ENCODE measurements at places on chromosomes 1 and 21.

DNA sequence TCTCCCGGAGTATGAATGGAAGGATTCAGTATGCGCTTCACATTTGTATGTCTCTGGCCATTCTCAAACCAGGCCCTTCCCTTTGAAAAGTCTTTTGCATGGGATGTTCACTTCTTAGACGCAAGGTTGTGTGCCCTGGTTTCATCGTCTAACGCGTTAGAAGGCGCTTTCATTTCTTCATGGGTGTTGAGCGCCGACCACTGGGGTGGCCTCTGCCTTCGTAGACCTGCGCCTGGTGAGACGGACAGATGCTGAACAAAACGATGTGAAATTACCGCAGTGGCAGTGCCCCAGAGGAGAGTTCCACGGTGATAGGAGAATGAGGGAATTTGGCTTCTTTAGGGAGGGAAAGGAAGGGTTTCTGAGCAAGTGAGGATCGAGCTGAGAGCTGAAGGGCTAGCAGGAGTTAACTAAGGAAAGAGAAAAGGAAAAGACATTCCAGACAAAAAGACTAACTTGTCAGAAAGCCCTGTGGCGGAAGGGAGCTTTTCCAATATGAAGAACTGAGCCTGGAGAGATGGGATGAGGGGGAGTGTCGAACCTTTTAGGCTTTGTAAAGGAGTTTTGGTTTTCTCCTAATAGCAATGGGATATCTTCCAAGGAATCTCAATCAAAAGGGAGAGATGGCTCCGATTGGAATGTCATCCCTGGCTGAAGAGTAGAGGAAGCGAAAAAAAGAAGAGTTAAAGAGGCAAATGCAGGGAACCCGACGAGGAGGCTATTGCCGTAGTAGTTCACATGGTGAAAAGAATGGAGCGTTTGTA, 951 bp downstream of the GGPS1 start:
- DNase-seq = peak; percentile 23

- DNase-seq = no peak
These were observed 18.6 kb downstream of the USP24 start for GRCh38 chr1:55196433-55197035.

DNA sequence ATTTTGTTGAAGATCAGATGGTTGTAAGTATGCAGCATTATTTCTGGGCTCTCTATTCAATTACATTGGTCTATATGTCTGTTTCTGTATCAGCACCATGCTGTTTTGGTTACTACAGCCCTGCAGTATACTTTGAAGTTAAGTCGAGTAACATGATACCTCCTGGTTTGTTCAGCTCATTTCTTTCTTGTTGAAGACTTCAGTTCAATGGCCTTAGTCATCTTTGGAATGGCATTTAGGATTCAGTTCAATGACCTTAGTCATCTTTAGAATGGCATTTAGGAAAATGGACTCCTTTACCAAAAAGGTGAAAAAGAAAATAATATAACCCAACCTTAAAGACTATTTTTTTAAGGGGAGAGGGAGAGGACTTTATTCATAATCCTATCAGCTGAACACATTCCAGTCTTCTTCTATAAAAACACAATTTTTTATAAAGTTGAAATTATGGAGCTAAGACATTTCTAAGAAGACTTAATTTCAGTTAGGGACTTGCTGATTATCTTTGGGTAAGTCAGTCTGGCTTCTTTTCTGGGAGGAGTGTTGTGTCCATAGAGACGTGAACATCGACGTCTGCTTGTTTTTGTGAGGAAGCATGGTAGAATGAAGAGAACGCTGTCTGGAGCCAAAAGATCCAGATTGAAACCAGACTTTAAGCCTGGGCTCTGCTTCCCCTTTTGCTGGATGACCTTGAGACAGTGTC, 48.3 kb downstream of the DDR2 start:
- DNase-seq = no peak

GRCh38 chr21:35035116-35035515, 14.0 kb downstream of the RUNX1 start:
- DNase-seq = no peak

GRCh38 chr21:45257673-45258341, 29.9 kb downstream of the POFUT2 start:
- no peak for DNase-seq

DNA sequence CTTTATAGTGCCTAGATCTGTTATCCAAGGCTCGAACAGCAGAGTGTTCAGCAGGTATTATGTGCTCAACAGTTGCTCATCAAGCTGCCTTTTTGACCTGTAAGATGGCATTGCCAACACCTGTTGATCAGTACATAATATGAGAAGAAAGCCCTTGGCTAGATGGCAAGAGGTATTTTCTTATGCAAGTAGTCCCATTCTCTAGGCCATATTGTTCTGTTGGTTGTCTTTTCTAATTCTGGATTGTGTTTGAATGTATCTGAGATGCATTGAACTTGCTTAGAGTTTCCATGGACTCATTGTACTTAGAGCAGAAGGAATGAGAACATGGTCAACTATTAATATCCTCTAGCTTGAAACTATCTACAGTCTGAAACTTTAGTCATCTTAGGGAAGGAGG, 57.4 kb downstream of the LRRC8D start:
- no peak for DNase-seq

DNA sequence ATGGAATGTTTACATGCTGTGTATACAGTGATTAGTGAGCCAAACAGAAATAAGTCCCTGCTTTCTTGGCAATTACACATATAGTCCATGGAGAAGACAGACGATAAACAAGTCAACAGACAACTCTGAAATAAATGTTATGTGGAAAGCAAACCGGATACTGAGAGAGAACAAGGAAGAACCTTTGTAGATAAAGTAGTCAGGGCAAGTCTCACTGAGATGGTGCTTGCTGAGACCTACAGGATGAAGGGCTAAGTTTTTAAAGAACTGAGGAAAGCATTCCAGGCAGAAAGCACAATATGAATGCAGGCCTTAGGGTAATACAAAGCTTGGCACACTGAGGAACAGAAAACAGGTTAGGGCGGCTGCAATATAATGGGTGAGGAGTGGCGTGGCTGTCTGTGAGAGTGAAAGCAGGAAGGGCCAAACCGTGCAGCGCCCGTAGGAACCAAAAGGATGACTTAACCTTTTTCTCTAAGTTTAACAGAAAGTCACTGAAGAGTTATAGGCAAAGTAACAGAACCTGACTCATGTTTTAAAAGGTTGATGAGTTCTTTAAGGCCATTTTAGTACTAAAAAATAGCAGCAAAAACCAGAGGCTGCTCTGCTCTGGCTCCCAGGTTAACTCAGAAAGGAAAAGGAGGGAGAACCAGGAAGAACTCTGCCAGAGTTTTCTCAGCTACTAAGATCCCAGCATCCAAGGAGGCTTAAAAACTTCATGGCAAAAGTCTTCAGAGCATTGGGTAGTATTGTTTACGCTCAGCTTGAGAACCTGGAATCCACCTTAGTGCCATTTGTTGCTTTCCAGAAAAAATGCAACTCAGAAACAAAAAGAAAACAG, 8.7 kb upstream of the TTF2 start:
- DNase-seq = peak; percentile 22

- no peak for DNase-seq
These were observed 847.7 kb downstream of the NCAM2 start for GRCh38 chr21:21845901-21846300.

DNA sequence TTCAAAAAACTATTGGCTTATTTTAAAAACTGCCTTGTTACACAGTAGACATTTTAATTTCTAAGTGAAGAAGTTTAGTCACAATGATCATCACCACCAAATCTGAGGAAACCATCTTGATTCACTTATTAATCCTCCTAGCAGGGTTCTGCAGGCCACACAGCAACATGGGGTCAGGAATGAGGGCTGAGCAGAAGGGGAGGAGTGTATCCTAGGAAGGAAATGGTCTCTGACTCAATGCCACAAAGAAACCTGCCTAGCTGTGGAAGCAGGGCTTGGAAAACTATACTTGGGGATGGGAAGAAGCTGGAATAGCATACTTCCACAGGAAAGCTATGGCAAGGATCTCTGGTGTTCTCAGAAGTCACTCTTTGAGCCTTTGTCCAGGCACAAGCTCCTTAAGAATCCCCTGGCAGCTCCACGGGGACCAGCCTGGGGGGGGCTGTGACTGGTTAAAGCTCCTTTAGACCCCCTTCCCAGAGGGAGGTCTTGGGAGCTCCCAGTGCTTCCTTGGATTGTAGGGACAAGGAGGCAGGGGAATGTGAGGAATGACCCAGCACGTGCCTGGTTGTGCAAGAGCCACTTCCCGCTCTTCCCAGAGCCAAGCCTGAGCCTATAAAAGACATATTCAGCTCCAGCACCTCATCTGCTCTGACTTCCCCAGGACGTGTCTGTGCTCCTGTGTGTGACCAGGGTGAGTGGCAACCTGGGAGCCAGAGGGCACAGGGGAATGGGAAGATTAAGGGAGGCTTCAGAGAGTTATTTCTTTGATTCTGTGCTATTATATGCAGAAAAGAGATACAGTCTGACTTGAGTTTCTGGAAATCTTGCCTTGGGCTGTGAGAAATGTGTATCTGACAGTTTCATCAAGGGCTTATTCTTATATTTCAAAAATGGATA, at the start of gene LCE2A:
Gene LCE2A (plus strand): TSS at position 645 of the 900 bp plus-strand sequence. CDS start 557 bp downstream, outside the sequence.
- no peak for DNase-seq

GRCh38 chr1:155250633-155251449, 4.4 kb downstream of the ENTREP3 start:
- DNase-seq = peak; percentile 98

- no peak for DNase-seq
These were observed 20.2 kb downstream of the PCSK9 start for GRCh38 chr1:55059302-55060132.

DNA sequence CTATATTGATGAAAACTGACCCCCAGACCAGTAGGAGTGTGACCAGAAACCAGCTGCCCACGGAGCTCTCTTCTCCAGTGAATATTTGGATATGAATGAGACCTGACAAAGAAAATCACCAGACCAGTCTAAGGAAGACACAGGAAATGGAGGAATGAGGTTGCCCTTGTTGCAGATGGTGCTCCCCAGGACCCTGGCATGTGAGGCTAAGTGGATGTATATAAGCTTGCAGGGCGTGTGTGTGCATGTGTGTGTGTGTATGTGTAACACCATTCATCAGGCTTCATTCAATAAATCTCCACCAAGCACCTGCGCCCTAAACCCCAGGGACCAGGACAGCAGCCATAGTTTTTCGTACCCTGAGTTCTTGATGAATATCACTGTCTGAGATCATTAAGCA, 14.4 kb downstream of the PHLDA3 start:
- DNase-seq = no peak

GRCh38 chr1:206575894-206576737, 36.1 kb downstream of the EIF2D start:
- no peak for DNase-seq

DNA sequence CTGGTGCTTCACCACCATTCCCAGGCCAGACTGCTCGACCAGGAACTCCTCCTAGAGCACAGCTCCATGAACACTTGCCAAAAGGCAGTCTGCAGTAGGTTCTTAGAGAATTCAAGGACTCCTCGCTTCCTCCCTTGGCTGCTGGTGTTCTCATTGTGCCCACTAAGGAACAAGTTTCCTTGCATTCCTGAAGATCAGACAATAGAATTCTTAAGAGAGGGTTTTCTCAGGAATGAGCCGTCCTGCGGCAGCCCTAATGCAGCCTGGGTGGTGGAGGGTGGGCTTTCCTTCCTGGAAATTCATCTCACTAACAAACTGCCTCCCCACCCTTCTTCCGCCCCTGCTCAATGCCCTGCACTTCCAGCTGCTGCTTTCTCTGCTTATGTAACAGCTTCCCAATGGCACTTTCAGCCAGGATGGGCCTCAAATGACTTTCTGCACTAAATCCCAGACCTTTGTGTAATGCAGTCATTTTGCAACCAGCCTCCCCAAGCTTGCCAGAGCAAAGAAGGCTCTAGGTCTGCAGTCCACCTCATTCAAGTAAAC, 287.9 kb downstream of the PLPP3 start:
- no peak for DNase-seq

GRCh38 chr1:61436016-61436415, 288.9 kb downstream of the TM2D1 start:
- no peak for DNase-seq

DNA sequence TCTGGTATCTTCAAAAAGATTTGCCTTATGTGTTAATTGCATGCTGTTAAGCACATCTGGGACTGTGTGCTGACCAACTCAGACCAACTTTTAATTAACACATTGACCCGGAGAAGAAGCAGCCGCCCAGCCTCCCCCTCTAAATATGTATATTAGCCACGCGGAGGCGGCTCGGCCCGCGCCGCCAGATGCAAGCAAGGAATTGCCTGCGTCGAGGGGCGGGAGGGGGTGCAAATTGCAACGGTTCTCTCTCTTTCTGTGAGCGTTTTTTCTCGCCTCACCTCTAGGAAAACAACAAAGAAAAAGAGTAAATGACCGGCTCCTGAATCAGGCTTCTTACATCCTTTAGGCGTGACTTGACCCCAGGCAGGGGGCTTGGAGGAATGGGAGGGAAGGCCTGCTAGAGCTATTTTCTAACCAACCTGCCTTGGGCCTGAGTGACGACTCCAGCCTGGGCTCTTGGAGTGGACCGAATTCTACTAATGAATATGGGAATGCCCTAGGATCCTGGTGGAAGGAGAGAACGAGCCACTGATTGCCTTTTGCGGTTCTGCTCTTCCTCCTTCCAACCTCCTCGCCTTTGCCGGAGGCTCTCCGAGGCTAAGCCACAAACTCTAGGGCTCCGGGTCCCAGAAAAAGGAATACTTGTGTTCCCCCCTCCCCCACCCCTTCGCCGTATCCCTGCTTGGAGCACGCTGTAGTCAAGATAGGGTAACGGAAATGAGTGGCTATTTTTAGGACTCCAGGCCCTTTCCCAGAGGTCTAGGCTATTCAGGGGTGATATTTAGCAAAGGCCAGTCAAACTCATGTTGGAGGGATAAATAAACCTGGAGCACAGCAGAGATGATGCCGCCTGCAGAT, 417.0 kb upstream of the ESRRG start:
- DNase-seq = no peak

DNA sequence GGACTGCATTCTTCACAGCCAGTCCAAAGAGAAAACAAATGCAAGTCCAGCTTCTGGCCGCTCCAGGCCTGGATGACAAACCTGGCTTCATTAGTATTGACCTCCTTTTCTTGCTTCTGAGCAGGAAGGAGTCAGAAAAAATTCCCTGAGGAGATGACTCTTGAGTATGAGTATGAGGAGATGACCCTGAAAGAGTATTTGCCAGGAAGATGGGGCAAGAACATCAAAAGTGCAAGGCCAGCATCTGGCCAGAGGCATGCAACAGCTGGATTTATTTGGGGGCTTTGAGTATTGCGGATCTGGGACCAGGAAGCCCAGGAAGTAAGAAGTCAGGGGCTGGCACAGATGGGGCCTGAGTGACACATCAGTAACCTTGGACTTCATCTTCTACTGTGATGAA, 113.9 kb downstream of the GLIS1 start:
- DNase-seq = no peak

DNA sequence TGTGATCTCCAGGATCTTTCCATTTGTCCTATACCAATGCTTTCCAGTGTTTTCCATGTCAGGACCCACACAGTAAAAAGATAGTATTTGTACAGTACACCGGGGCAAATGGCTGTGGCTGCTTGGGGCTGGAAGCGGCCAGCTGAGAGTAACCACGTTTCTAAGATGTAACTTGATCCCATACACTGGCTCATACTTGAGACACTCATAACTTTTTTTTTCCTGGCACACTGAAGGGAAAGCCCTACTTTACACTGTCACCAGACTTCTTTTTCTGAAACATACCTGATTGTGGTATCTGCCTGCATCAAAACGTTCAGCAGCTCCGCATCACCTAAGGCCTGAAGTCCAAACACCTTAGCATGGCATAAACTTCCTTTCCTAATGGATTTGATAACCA, 21.6 kb downstream of the VPS13D start:
- DNase-seq = no peak
